ENCODE measurements at places on chromosomes 5 and 9.

DNA sequence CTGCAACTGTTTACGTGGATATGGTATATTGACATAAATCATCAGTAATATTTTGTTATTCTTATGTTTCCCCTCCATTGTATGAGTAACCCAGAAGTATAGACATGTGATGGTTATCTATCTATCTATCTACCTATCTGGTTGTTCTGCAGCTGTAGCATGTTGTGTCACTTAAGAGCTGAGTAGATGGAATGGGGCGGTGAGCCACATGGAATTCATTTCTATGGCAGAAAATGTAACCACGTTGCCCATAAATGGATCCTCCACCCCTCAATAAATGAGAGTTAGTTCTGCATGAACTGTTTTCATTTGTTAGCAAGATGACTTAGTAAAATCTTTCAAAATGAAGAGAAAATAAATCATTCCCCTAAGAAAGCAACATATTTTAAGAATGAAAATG lies 553.2 kb downstream of the MAT2B start:
- no peak for DNase-seq

DNA sequence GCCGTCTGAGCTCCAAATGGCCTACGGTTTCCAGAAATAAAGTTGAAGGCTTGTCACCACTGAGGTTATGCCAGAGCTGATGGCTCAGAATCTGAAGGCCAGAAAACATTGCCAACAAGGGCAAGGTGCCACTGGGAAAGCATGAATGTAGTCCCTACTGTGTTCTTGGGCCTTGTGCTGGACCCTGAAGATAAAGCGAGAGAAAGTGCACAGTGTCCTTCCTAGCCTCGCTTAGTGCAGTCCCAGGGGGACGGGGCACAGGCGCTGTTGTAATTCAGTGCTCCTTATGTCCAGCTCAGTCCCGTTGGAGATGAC lies 84.5 kb downstream of the NDFIP1 start:
- DNase-seq = no peak

- no peak for DNase-seq
Measured at GRCh38 chr9:91428927-91429351, 5.3 kb upstream of the NFIL3 start.

GRCh38 chr9:20984506-20984905 lies 46.9 kb downstream of the HACD4 start:
- DNase-seq = no peak

DNA sequence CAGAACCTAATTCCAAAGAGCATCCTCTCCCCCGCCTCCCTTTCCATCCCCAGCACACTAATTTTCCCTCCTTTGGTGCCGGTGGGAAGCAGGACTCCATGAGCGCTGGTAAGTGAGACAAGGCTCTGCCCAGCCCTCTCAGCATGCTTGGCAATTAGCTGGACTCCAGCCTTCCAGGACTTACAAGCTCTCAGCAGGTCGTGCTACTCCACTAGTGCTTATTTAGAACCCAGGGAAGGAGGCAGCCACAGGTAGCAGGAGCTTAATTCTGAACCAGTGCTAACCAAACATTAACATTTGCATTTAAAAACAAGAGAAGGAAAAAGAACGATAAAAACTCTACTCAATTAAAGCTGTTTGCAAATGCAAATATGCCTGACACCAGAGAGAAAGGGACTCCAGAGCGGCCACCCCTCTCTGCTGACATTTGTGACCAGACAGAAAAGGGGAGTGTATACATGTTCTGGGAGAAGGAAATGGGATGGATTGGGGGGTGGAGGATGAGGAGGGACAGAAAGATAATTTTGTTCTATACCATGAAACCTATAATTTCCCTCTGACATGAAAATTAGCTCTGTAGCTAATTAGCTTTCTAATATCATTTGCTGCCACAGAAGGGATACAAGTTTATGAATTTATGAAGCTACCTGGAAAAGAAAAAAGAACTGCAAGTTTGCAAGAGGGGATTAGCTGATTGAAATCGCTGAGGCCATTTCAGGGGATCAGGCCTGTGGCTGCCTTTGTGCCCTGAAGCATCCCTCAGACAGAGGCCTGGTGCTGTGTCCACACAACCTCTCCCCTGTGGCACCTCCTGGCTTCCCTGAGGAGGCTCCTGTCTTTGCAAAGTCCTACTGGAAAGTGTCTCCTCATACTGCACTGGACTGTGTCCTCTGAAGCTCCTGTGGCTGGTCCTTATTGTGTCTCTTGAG lies 266.3 kb downstream of the SEC61B start:
- no peak for DNase-seq

- DNase-seq = no peak
Measured at GRCh38 chr9:118575341-118576070, 793.7 kb downstream of the BRINP1 start.

DNA sequence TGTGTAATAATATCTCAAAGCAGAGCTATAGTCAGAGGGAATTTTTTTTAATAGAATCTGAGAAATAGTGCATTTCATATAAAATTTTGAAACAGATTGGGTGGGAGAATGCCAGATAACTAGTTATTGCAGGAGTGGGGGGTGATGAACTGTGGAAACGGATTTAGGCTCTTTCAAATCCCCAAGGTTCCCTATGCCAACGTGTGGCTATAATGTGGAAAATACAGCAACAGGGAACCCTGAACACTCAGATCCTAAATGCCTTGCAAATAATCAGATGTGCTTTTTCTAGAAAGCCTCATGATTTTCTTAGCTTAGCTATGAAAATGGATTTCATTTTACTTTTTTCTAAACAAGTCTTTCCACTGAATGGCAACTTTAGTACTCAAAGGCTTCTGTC lies 180.5 kb upstream of the DMAC1 start:
- DNase-seq = no peak

DNA sequence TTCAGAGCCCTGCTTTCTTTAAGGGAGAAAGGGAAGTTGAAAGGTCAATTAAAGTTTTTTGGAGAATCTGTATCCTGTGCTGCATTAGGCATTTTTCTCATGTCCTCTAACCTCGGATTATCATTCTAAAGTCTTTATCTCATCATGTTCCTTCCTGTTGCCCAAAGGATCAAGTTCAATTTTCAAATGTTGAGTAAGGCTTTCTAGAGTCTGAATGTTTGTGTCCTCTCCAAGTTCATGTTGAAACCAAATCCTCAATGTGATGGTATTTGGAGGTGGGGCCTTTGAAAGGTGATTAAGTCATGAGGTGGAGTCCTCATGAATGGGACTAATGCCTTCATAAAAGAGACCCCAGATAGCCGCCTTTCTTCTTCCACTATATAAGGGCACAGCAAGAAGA lies 20.2 kb upstream of the TNC start:
- no peak for DNase-seq

DNA sequence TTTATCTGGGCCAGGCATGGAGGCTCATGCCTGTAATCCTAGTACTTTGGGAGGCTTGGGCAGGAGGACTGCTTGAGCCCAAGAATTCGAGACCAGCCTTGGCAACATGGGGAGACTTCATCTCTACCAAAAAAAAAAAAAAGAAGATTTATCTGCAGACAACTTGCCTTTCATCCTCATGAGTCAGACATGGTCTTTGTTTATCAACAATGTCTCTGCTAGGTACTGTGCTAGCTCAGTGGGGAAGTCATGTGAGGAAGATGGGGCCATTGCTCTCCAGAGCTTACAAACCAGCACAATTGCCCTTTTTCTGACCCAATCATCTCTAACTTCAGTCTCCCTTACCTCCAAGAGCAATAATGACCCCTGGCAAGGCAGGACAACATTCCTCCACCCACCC lies 1.6 kb downstream of the URM1 start:
- no peak for DNase-seq

- DNase-seq = no peak
Measured at GRCh38 chr5:8714861-8715260, 831.0 kb downstream of the SEMA5A start.

GRCh38 chr5:117299936-117300328 lies 725.3 kb upstream of the SEMA6A start:
- no peak for DNase-seq

DNA sequence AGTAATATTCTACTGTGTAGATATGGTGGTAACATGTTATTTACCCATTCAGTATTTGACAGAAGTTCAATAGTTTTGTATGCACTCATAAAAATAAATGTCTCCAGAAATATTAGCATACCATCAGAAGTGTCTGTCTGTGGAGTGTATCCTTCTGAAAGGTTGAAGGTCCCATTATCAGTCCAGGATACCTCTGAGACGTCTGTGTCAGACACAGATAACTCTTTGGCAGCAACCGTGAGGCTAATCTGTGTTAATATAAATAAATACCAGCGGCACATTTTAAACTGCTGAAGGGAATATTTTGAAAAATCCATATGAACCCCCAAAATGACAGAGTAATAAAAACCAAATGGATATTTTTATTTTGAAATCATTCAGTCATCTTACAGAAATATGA lies 11.9 kb upstream of the ZNF622 start:
- no peak for DNase-seq

DNA sequence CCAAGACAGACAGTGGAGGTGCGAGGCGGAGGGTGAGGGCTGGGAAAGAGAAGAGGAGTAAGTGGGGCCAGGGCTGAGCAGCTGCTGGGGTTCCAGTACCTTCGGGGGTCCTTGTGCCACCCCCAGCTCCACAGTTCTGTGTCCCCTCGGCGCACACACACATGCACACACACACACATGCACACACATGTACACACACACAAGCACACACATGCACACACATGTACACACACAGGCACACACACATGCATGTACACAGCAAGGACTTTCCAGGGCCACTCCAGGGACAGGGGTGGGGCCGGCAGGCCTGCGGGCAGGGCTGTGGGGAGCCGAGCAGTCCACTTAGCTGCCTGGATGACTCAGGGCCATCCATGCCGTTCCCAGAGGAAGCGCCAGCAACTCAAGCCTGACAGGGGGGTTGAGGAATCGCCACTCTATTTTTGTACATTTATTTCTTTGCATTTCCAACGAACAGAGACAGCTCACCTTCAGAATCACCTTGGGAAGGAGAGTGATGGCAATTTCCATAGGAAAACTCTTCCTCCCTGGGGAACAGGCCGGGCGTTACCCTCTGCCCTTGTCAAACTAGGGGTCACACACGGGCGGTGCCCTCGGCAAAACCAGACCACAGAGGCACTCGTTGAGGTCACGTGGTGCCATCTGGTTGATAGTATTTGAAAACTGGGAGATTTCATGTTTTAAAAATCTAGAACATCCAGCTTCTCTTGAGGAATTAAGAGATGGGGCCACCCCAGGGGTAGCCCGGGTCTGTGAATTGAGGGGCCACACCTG lies 135.7 kb downstream of the ADAMTS2 start:
- no peak for DNase-seq

DNA sequence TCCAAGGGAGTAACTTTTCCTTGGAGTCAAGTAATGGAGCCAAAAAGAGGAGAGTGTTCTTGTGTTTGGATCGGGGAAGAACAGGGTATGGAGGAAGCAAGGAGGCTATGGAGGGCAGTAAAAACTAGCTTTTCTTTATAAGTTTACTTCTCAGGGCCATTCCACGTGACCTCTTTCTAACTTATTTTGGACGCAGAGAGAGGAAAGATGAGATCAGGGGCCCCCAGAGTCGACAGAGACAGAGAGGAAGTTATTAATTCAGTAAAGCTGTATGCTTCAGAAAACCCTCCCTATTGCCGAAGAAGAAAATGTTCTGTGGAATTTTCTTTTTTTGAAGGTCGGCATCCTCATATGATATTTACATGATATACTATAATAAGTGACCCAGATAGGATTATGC lies 233.8 kb upstream of the MPDZ start:
- no peak for DNase-seq

GRCh38 chr9:104682642-104683041 lies 11.7 kb upstream of the OR13D1 start:
- DNase-seq = peak; percentile 29

DNA sequence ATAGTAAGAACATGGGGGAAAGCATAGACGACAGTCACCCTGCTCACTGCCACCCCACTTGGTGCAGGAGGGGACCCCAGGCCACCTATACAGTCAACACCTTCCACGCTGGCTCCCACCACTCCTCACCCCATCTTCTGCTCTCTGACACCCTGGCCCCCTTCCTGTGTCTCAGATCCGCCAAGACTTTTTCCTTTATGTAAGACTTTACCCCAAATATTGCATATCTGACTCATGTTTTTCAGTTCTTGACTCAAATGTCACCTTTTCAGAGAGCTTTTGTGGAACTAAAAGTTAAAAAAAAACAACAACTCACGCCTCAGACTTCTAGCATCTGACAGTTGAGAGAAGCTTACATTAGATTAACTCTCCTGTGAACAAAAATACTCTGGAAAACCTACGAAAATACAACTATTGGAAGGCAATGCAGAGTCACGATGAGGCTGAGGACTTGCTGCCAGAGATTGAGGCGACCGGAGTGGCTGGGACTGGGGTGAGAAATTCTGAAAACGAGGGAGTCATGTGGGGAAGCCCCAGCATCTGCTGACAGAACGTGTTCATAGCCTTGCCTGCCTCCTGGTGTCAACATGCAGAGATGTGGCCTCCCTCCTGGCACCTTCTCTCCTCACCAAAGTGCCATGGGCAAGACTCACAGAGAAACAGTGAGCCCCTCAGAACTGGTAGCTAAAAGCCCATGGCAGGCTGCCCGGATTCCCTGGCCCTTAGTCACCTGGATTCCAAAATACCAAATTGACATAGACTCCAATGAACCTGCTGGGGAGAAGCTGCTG lies 22.4 kb upstream of the FCN2 start:
- no peak for DNase-seq

GRCh38 chr9:104795082-104795481 lies 31.2 kb downstream of the NIPSNAP3B start:
- DNase-seq = no peak

DNA sequence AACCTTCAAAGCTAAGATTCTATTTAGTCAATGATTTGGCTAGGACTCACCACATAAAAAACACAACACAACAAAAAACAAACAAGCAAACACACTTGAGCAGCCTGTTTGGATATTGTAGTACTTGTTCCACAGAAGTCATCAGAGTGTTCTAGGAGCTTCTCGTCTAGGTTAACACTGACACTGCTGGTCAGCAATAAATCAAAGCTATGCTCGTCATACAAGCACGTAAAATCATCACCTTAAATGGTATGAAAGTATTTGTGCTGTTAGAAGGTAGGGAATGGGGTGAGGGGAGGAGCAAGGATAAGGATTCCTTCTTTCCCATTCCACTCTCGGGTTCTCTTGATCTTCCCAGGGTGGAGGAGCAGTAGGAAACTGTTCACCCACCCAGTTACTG lies 88.0 kb downstream of the ARL15 start:
- DNase-seq = no peak

DNA sequence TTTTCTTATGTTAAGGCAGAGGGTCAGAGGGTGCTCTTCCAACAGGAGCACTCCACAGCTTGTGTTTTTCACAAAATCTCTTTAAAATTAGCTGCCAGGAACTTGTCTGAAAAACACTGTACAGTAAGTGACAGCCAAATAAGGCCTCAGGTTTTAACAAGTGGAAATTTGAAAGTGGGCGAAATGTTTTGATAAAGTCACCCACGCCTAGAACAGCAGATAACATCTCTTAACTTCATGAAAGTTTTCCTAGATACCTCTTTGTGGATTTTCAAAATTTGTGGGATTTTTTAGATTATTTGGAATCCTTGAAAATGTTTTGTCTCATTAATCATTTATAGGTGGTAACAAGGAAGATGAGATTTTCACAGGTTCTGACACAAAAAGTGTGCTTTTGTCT lies 121.3 kb downstream of the PDE4D start:
- no peak for DNase-seq
